ENCODE measurements at places on chromosomes 7 and 10.

- no peak for DNase-seq
These were observed 185.6 kb upstream of the LRGUK start for GRCh38 chr7:133941496-133941895.

- DNase-seq: no peak
These were observed 17.7 kb downstream of the CLIP2 start for GRCh38 chr7:74306730-74307469.

GRCh38 chr7:93015101-93015778 is 102.5 kb downstream of the SAMD9 start:
- no peak for DNase-seq

DNA sequence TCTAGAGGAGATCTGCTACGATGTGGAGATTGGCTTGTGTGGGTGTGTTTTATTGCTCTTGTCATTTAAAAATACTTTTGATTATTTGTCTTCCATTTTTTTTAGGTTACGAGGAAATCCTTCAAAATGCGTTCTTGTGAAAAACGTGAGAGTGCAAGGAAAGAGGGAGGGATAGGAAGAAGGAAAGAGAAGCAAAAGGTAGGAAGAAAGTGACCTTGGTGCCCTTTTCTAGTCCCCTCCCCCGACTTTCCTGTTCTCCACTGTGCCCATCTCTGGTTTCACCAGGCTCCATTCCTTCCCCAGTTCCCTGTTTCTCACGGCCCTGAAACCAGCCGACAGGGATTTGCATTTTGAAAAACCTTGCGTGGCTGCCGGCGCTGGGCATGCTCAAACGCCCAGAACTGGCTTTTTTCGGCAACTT is 506 bp upstream of the GNAI1 start:
- DNase-seq: no peak

- no peak for DNase-seq
These were observed 14.7 kb downstream of the CCNY start for GRCh38 chr10:35351021-35351420.

DNA sequence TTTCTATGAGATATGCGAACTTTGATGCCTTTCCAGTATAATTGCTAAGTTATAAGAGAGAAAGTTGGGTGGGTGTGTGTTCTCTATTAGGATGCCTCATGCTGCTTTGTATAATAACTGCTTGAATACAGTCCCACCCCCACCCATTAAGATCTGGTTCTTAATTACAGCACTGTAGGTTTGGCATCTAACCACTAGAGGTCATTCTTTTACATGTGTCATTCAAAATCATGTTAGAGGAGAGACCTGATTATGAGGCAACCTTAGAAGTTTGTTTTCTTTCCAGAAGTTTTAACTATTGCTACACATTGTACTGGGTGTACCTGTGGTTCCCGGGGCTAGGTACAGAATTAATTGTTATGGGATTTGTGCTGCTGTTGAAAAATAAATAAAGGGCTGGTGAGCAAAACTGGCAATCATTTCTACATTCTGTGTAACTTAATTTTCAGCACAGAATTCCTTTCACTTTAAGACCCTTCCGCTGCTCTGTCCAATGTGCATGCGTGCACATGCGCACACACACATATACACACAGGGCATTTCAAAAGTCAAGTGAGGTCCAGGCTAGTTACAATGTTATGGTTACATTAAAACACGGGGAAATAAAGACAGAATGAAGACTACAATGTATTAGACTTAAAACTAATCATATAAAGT is 1156.3 kb downstream of the SORCS3 start:
- DNase-seq: no peak

DNA sequence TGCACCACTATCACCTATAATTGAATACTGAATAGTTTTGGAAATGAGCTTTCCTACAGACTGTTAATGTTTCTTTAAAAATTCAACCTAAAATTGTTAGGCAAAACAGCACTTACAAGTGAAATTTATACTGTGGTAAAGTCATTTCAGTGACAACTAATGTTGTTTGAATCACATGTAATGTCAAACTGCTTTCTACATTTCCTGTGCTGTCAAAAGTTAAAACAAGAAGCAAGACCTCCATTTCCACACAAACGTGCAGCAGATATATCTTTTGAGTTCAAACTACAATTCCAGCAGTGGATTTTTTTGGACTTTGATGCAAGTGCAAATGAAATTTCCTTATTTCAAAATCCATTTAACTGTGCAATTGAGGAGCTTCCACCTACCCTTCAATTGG is 199.8 kb downstream of the RNLS start:
- DNase-seq: no peak

DNA sequence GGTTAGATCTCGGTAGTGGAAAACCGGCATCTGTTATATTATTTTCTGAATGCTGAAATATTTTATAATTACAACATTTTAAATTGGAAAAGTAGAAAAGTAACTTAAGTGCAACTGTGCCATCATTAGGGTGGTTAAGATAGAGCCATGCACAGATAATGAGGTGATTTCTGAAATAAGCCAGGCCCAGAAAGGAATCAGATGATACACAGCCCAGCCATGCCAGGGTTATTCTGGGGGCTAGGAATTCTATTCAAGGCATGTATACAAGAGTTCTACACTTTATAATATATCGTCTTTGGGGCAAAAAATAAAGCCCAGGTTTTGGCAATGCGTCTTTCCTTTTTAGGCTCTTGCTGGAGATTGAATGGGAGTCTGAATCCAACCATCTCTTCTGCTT is 128.7 kb downstream of the ITGB8 start:
- no peak for DNase-seq

GRCh38 chr7:131556053-131556908 is at the start of gene PODXL:
Gene PODXL, minus strand, starts transcription at chr7:131556628. Its CDS starts 269 bp downstream, at chr7:131556359.
- DNase-seq: peak; percentile 35

DNA sequence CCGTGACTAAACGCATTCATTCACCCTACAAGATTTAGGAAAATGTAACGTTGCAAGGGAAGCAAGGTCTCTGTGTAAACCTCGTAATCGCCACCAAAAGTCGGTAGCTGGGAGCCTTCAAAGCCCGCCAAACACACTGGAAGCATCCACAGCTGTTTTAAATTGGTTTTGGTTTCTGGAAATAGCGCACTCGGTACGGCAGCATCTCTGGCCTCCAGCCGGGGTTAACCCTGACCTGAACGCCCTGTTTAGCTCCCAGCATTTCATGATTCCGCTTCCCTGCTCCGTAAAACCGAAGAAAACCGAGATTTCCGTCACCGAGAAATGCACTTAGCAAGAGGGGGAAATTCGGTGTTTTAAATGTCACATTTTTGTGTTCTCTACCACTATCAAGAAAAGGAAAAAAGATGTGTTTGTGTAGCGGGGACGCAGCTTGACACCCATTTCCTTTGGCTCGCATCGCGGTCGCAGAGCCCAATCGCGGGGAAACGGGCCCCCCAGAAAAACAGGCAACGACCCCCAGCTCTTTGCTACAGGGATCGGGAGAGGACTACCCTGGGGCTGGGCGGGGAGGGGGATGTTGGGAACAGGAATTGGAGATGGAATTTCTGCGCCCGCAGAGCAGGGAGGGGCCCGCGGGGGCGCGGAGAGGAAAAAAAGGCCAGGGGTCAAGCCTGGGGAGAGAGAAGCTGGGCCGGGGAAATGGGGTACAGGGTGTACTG is 646 bp downstream of the SGCE start:
- DNase-seq: no peak

DNA sequence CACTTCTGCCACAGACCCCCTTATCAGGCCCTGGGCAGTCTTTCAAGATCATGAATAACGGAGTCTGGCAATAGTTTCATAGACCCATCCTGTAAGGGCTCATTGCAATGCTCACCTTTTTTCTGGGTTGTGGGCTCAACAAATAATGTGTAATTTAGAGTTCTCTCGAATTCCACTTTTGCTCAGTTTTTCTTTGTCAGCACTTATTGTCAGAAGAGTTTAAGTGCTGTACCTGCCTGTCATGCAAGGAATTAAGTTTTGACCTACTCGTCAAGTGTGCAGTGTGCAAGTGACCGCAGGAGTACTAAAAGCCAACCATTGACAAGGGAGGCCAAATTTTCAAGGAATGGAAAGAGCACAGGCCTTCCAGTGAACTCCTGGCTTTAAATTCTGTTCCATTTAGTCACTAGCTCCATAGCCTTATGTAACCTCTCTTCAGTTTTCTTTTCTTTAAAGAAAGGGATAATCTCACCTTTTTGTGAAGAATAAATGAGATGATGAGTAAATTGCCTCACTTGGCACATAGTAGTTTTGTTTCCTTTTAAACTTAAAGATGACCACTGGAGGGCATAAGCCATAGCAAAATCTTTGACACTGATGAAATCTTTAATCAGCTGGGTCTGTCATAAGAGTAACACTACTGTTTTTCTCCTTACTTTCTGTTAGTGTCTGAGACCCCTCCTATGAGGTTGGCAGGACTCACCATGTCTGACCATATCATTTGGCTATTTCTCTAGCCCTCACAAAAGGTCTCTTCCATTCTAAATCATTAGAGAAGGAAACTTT is 313.3 kb downstream of the TYW1 start:
- DNase-seq: no peak

GRCh38 chr10:2681891-2682290 is 385.5 kb upstream of the PFKP start:
- no peak for DNase-seq

DNA sequence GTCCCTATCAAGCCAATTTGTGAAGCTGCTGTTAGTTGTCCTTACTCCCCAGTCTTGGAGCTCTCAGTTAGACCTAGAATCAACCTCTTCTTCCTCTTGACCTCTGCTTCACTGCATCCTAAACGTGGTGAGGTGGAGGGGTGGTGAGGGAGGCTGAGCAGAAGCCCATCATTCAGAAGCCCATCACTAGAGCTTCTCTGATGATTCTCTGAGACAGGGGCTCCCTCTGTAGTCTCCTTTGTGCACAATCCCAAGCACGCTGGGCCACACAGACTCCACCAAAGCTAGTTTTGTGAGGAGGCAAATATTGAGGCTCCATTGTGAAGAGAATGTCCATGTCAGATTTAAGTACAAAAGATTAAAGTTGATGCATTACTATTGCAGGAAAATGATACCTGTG is 163.8 kb upstream of the PRSS1 start:
- DNase-seq: no peak

- no peak for DNase-seq
These were observed 442.7 kb upstream of the POM121L12 start for GRCh38 chr7:52592698-52593097.

- no peak for DNase-seq
These were observed 279.4 kb upstream of the HABP2 start for GRCh38 chr10:113273181-113274163.

- no peak for DNase-seq
These were observed 9.5 kb downstream of the SLIT1 start for GRCh38 chr10:97176226-97176625.

GRCh38 chr7:135282561-135283254 is 49.1 kb downstream of the STRA8 start:
- peak; percentile 5 for DNase-seq

- no peak for DNase-seq
These were observed 156.5 kb downstream of the ZEB1 start for GRCh38 chr10:31475519-31475918.

DNA sequence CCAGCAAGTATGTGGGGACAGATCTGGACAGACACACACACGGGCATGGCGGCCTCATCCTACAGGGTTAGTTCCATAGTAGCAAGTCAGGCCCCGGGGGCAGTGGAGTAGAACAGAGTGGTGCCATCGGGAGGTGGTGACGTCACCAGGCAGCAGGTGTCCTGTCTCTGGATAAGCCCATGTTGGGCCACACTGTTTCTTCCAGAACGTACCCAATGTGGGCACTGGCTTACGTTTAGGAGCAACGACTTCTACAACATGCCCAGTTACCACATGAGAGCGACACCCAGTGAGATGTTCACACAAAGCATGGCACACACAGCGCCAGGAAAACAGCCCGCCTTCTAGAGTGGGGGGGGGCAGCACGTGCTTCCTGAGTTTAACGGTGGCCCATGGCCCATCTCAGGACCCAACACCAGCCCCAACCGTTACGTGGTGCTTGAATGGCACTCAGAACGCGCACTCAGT is 67.8 kb downstream of the CTBP2 start:
- DNase-seq: no peak

- no peak for DNase-seq
These were observed 468.9 kb downstream of the DNAJB6 start for GRCh38 chr7:157805713-157806112.

DNA sequence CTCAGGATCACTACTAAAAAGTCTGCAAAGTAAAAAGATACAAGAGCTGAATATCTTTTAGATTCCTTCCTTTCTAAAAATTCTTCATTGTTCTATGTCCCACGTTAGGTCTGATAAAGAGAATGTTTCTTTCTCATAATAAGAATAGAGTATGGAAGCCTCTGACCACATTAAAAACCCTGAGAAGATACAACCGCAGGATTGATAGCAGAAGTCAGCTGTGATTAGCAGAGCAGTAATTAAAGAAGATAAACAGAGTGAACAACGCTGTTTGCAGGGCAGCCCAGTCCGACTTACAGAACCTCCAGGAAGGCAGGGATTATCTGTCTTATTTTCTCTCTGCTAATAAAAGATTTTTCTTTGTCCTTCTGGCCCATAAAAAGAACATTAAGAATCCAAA is 31.4 kb upstream of the PITRM1 start:
- DNase-seq: no peak

GRCh38 chr7:114656466-114656865 is 241.9 kb downstream of the FOXP2 start:
- no peak for DNase-seq

- DNase-seq: no peak
These were observed 307.9 kb downstream of the WDR11 start for GRCh38 chr10:121158988-121159579.

DNA sequence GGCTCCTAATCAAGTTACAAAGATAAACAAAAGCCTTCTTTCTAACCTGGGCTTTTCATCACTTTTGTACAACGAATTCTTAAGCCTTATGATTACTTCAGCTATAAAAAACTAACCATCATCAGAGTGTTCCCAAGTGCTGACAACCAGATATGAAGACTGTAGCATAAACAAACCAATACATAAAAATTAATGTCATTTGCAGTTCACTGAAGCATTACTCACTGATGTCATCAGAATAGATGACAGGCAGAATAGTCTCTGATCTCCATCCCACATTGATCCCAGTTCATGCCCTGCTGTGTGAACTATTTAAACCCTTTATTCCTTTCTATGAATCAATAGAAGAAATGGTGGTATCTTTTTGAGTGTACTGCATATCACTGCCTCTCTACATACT is 84.4 kb downstream of the DNAJC1 start:
- DNase-seq: no peak

- DNase-seq: no peak
These were observed 5.7 kb downstream of the KIAA1549 start for GRCh38 chr7:138975343-138976104.

- no peak for DNase-seq
These were observed 106.2 kb upstream of the DLX6 start for GRCh38 chr7:96899108-96899507.
